Fibroblast of the aortic adventitia (primary cell): ENCODE measurements at places on chromosomes 1 and 21.

GRCh38 chr1:101730559-101730958 lies 266.2 kb downstream of the OLFM3 start:
- DNase-seq: no peak

DNA sequence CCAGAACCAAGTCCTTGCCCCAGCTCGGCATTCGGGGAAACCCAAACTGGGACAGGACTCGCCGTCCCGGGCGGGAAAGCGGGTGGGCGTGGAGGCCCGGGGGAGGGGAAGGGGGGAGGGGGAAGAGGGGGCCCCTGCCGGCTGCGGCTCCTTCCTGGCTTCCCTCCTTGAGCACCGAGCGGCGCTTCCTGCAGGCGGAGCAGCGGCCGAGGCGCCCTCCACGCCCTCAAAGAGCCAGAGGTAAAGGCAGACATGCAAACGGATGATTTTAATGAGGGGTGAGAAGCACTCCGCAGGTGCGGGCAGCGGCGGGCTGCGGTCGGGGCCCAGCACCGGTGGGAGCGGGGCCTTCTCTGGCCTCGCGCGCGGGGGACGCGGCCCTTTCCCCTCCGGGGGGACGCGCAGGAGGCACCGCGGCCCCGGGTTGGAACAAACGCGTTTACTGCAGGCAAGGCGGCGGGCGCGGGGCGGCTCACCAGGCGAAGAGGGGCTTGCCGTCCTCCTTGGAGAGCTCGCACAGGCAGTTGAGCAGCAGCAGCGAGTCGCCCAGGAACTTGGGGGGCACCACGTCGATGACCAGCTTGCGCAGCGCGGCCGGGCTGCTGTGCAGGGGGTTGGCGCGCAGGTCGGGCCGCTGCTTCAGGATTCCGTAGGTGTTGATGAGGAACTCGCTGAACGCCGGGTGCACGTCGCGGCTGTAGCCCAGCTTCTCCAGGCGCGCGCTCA lies 5.7 kb upstream of the FTCD start:
- DNase-seq: no peak

DNA sequence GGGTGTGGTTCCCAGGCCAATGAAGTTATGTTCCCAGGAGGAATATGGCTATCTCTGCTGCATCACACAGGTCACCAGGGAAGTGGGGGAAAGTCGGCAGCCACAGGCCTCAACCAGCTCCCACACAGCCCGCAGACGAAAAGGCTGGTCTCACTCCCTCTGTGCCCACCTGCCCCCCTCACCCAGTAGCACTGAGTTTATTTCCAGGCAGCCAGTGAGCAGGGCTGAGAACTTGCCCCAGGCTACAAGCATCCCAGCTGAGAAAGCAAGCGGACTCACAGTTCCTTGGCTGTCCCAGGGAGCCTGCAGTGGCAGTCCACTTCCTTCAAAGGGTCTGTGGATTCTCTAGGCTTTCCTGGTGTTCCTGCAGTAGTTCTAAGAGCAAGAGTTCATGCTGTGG lies 68.9 kb downstream of the SLC5A9 start:
- DNase-seq: no peak

- peak; percentile 27 for DNase-seq
Measured at GRCh38 chr1:114024049-114024448, 44.8 kb downstream of the OLFML3 start.

DNA sequence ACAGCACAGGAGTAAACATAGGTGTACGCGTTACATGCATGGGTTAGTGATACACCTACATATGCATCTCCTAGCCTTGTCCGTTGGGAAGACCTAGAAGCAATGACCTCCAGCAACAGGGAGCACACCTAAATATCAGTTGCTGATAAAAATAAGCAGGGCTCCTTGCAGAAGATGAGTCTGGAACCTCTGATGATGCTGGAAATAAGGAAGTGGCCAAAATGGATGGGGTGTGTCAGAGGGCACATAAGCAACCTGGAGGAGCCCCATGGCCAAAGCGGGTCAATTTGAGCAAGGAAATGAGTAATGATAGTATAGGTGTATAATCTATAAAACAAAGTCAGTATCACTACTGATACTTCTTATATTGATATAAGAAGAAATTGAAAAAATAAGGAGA lies 13.7 kb downstream of the ADARB1 start:
- DNase-seq: no peak

DNA sequence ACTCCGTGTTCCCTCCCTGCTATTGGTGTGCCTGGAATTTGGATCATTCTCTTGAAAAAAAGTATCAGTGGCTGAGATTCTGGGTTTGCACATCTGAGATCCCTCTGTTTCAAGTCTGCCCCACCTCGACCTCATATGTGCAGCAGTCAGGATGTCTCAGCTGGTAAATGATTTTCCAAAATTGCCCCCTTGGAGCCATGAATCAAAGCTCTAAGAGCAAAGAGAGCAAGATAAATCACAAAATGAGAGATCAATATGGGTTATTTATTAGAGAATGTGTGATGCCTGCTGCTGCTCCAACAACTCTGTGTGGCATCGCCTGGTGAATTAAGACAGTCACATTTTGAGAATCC lies 8.5 kb downstream of the CRP start:
- DNase-seq: no peak

DNA sequence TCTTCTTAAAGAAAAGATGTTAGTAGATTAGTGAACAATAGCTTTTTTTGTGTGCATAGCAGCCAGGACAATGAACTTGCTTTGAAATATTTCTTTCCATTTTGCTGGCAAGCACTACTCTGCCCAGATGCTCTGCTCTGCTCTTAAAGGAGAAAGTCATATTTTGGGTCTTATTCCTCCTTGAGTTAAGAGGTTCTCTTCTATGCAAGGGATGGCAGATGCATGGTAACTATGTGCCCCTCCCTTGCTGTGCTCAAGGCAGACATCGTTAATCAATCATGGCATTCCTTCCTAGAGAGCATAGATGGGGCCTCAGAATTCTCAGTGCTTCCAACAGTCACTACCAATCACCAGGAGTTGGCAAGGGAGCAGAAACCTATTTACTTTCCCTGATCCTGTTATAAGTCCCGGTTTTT lies 27.6 kb downstream of the NIPAL3 start:
- peak; percentile 78 for DNase-seq

GRCh38 chr1:212485571-212485912 lies 52.8 kb downstream of the NENF start:
- no peak for DNase-seq

- DNase-seq: peak; percentile 75
Measured at GRCh38 chr1:222911866-222912265, 97.0 kb downstream of the DISP1 start.

DNA sequence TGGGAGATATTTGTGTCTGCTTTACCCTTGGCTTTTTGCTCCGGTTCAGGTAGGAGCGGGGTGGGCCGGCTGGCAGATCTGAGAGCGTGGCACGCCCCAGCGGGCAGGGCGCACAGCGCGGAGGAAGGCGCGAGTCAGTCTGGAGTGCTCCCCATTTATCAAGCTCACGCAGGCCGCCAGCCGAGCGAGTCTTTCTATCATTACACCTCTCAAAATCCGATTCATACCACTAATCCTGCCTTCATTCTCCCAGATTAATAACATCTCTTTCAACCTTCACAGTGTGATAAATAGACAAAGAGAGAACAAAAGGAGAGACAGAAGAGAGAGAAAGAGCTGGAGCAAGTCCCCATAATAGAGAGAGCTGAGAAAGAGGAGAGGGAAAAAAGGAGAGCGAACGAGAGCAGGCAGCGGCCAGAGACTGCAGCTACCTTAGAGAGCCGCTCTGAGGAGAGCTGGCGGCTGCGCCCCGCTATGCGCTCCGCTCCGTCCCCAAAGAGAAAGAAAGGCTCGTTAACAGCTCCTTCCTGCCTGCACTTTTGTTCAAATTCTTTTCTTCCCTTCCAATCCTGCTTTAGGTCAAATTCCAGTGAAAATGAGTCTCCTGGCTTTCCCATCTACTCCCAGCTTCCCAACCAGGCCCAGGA lies 48.0 kb downstream of the DMAP1 start:
- DNase-seq: no peak
